ENCODE measurements at places on chromosomes 5 and 9. TPM values are rescaled to one million over a fixed set of nuclear protein-coding genes. Genes with fewer than 3 reads are reported as not detected.
A peak's percentile ranks its signal among the peaks of the same experiment; 100 is the strongest.

BSPRY gene
- not detected for total RNA-seq

LMX1B gene
- total RNA-seq, result 1.9 TPM

GMCL2 gene
- total RNA-seq, result not detected

GRCh38 chr5:79730564-79730963 is 40.9 kb downstream of the CMYA5 start:
- DNase-seq, result no peak
- no peaks in the 10 kb centered on the region for H3K4me1 ChIP-seq
- H3K36me3 ChIP-seq, result no peaks in the 10 kb centered on the region
- H3K4me3 ChIP-seq, result no peak overlapping the region
- H3K27me3 ChIP-seq, result no peaks in the 10 kb centered on the region
- no peak overlapping the region for H3K27ac ChIP-seq

GRCh38 chr9:95495961-95496360 is 20.8 kb downstream of the PTCH1 start:
- H3K4me1 ChIP-seq, result peaks cover 10% of the 10 kb centered on the region
- no peak overlapping the region for H3K4me3 ChIP-seq
- no peak for DNase-seq
- no peaks in the 10 kb centered on the region for H3K27me3 ChIP-seq
- no peak overlapping the region for H3K27ac ChIP-seq

DNA sequence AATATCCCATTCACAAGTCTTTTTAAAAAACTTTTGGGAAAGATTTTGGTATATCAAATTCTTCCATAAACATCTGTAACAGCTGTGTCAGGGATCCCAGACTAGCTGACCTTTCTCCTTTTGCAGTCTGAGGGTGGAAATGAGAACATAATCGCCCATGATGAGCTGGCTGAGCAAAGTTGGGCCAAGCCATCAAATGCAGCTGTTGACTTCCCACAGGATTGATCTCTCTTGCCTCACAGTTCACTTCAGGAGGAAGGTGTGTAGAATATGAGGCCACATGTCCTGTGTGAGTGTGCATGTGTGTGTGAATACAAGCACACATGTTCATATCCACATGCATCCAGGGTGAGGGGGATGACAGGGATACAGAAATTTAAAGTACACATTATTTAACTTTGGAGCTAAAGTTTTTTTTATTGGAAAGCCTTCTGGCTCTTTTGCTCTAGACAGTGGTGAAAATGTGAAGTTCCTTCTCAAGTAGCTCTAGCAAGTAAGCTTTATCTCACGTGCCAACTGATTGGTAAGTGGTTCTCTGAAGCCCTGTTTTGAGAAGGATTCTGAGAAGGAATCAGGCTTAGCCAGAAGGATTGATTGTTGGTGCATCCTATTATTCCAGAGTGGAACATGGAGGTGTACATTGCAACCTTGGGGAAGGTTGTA is 468.8 kb upstream of the DMAC1 start:
- no peaks in the 10 kb centered on the region for H3K27me3 ChIP-seq
- H3K4me3 ChIP-seq, result no peak overlapping the region
- no peaks in the 10 kb centered on the region for H3K36me3 ChIP-seq
- no peaks in the 10 kb centered on the region for H3K4me1 ChIP-seq
- H3K27ac ChIP-seq, result no peak overlapping the region

DNA sequence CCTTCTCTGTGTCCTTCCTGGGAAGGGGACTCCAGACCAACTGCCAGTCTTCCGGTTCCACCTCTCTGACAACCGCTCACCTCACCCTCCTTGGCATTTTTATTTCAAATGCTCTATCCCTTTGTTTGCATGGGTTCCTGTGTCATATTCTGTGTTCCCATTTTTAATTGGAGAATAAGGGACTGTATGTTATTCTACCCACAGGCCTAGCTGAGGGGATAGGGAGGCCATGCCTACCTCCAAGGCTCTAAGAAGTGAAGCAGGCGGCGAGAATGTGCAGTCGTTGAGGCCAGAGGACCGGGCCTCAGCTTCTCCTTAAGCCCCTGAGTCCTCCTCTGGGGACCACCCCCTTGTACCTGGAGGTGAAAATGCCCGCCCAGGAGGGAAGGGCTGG is 936 bp upstream of the WDR5 start:
- H3K4me3 ChIP-seq, result peak overlapping the region; percentile 96
- H3K27ac ChIP-seq, result peak overlapping the region; percentile 76
- peaks cover 39% of the 10 kb centered on the region for H3K4me1 ChIP-seq
- H3K36me3 ChIP-seq, result peaks cover under 1% of the 10 kb centered on the region
- DNase-seq, result no peak

DNA sequence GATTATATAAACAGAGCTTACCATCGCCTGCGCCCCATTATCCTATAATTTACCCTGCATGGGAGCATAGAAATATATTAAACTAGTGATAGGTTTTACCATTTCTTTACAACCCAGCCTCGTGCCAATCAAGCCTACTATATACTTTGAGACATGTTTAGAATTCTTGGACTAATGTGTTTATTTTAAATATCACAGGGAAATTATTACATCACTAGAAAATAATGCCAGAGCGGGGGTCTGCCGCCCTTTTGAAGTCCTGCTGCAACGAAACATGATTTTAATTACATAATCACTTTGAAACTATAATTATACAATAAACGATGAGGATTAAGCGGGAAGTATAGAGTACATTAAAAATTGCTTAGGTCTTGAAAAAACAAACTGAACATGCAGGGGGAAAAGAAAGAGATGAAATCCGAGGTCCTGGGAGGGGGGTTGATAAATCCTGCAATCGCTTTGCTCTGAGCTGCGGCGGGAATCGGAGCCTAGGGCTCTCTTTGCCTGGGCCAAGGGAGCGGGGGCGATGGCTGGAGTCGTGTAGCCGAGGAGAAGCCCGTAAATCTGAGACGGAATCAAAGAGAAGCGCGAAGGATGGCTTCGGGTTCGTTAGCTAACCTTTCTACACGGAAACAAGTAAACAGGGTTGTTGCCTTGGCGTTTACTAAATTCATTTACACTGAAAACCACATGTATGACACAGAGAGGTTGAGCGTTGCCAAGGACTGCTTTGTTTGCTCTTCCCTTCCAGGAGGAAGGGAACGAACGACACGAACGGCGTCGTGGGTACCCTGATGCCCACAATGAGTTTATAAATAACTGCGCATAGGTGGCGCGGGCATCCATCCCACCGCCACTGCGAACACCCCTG is 127.6 kb downstream of the TMEM174 start:
- no peak overlapping the region for H3K27ac ChIP-seq
- peaks cover 8% of the 10 kb centered on the region for H3K27me3 ChIP-seq
- H3K4me3 ChIP-seq, result no peak overlapping the region
- peaks cover 7% of the 10 kb centered on the region for H3K4me1 ChIP-seq

DNA sequence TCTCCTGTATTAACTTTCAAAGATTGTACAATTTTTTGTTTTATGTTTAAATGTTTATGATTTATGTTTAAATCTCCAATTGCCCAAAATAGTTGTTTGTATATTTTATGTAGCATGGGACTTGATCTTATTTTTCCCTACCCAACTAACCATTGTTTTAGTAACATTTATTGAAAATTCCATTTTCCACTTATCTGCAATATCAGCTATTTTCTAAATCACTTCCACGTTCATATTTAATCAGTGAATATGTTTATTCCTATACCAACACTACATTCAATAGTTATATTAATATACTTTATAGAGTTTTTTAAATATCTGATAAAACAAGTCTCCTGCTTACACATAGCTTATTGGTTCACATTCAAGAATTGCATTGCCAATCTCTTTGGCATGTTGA is 532.2 kb downstream of the CHSY3 start:
- no peaks in the 10 kb centered on the region for H3K36me3 ChIP-seq
- no peaks in the 10 kb centered on the region for H3K27me3 ChIP-seq
- no peaks in the 10 kb centered on the region for H3K4me1 ChIP-seq
- DNase-seq, result no peak
- no peak overlapping the region for H3K27ac ChIP-seq
- no peak overlapping the region for H3K4me3 ChIP-seq

DNA sequence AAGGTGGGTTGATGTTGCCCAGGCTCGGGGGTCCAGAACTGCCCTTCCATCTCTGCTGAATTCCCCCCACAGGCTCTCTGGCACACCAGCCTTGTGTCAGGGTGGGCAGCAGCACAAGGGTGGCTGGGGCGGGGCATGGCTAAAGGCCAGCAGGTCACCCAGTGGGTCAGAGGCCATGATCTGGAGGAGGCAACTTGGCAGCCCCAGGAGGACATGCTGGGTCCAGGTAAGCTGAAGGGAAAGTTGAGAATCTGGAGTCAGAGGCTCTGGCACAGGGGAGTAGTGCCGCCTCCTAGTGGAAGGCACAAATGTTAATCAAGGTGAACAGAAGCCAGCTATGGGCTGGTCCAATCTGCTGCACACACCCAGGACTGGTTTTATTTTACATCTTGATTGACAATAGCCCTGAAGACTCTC is 6.2 kb downstream of the TMEM8B start:
- no peaks in the 10 kb centered on the region for H3K27me3 ChIP-seq
- no peak overlapping the region for H3K27ac ChIP-seq
- DNase-seq, result no peak
- H3K4me1 ChIP-seq, result peaks cover 20% of the 10 kb centered on the region
- no peak overlapping the region for H3K4me3 ChIP-seq
- H3K36me3 ChIP-seq, result no peaks in the 10 kb centered on the region

DNA sequence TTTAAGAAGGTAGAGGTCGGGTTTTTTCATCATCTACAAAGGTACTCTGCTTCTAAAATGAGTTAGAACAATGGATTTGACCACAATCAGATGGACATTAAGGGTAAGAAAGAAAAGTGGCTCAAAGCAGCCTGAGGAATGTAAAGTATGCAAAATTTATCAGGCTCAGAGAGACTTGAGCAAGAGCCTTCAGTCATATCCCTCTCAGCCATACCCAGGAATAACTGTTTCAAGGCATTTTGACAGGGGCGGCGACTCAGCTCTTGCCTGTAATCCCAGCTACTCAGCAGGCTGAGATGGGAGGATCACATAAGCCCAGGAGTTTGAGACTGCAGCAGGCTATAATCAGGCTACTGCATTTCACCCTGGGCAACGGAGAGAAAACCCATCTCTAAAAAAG is 38.8 kb upstream of the ANXA2R start:
- no peak overlapping the region for H3K27ac ChIP-seq
- no peaks in the 10 kb centered on the region for H3K27me3 ChIP-seq
- peaks cover 8% of the 10 kb centered on the region for H3K36me3 ChIP-seq

DNA sequence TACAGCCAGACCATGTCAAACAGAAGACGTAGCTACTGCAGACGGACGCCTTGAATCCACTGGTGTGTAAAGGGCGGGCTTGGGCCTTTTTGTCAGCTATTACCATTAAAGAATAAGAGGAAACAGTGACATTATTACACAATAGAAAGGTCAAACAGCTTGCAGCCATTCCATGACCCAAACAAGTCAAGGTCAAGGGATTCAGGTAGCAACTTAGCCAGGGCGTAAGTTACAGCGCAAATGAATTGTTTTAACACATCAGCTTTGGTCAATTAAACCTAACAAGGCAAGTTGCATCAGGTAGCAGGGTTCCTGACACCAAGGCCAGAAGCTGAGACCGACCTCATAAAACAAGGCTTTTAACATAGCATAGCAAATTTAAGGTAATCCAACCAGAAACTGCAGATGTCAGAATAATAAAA is 15.3 kb downstream of the NFIB start:
- H3K27ac ChIP-seq, result peak overlapping the region; percentile 58
- peak overlapping the region; percentile 45 for H3K4me3 ChIP-seq
- DNase-seq, result no peak
- no peaks in the 10 kb centered on the region for H3K27me3 ChIP-seq
- peaks cover 21% of the 10 kb centered on the region for H3K4me1 ChIP-seq

DNA sequence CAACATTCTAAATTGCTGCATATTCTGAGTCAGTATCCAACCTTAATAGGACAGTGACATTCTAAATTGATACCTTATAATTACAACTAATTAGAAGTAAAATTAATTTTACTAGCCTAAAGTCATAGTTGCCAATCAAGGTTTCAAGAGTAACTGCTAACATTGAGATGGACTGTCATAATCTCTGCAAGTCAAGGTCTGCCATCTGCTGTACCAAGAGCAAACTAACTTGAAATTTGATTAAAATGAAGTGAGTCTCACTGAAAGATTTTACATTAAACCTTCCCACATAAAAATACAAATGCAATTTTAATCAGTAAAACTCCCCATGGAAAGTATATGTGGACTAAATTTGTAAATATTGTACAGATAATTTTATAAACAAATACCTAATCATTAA is 235.3 kb downstream of the PRDM9 start:
- no peak for DNase-seq
- H3K4me3 ChIP-seq, result no peak overlapping the region
- no peaks in the 10 kb centered on the region for H3K27me3 ChIP-seq
- no peaks in the 10 kb centered on the region for H3K4me1 ChIP-seq
- H3K36me3 ChIP-seq, result no peaks in the 10 kb centered on the region

DNA sequence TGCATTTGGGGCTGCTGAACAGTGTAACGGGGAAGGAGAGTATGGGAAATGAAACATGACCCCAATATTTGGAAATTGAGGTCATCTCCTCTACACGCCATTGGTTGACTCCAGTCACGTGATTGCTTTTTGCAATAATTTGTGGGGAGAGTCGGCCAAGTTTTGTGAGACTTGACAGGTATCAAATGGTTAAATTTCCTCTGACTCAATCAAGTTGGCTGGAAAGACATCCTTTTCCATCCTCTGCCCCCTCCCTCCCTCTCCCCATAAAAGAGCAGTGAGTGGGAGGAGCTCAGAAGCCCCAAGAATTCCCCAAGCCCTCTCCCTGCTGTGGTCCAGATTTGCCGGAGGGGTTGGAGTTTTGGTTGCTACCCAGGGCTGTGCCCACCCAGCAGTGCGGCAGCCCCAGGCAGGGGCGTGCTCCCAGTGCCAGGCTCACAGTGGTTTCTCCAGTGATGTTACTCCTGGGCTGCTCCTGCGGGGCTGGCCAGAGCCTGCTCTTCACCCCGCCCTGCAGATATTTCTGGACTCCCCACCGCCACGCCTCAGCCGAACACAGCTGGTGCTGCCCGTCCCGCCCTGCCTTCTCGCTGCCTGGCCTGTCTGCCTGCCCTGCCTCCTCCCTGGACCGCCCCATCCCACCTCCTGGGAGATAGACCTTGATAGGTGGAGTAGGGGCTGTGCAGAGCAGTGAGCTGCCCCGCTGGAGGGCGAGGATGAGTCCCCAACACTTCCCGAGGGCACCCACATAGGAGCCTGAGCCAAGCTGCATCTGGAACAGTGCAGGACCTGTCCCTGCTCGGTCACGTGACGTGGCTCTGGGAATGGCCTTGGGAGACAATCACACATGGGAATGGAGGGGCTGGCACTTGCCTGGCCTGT is 3.4 kb downstream of the COL5A1 start:
- peak; percentile 95 for DNase-seq
- H3K27me3 ChIP-seq, result no peaks in the 10 kb centered on the region
- peak overlapping the region; percentile 83 for H3K27ac ChIP-seq
- peaks cover 21% of the 10 kb centered on the region for H3K4me1 ChIP-seq

GRCh38 chr5:2326601-2327000 is 424.9 kb downstream of the IRX2 start:
- no peak overlapping the region for H3K4me3 ChIP-seq
- no peaks in the 10 kb centered on the region for H3K27me3 ChIP-seq
- no peak for DNase-seq
- no peaks in the 10 kb centered on the region for H3K4me1 ChIP-seq

- no peak for DNase-seq
- no peaks in the 10 kb centered on the region for H3K27me3 ChIP-seq
- H3K4me1 ChIP-seq, result no peaks in the 10 kb centered on the region
- H3K36me3 ChIP-seq, result no peaks in the 10 kb centered on the region
- no peak overlapping the region for H3K4me3 ChIP-seq
- H3K27ac ChIP-seq, result no peak overlapping the region
Measured at GRCh38 chr5:14959399-14960119, 88.0 kb upstream of the ANKH start.
